NCI-H2107 (cell line): ENCODE measurements at places on chromosomes 5 and 9.

DNA sequence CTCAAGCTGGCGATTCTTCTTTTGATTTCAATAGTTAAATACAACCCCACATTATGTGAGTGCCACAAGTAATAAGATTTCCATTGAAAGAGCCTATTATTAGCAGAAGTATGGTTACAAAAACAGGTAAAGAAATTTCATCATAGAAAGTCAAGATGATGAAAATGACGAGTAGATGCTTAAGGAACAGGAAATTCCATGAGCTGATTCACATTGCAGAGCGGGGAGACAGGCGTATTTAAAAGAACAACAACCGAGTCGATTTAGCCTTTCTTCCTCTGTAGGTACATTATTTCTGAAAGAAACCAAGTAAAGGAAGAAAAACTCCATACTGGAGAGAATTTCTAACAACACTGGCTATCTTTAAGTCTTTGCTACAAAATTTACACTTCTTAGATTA lies 310.4 kb downstream of the SLF1 start:
- no peak for DNase-seq

DNA sequence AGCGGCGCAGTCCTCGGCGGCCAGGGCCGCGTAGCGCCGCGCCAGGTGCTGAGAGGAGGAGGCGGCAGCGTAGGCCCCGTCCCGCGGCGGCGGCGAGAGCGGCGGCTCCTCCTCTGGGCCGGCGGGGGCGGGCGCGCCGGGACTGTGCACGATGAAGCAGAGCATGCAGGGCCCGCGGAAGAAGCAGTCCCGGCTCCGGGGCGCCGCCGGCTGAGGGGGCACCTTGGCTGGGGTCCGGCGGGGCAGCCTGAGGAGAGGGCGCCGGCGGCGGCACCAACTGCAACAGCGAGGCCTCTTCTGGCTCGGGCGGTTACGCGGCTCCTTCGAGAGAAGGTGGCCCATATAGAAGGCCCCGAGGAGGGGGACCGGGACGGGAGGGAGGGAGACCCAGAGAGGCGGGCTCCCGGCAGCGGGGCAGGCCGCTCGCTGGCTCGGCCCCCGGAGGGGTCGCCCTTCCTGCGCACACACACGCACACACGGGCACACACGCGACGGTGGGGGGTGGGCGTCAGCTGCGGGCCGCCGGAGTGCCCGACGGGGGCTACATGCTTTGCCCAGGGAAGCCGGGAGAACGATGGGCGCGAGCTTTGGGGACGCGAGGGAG lies 446 bp downstream of the FBXL17 start:
- no peak for DNase-seq

- DNase-seq, result no peak
Measured at GRCh38 chr9:87518702-87519335, 21.2 kb downstream of the DAPK1 start.

GRCh38 chr9:116087751-116088194 lies 65.8 kb upstream of the PAPPA start:
- no peak for DNase-seq

- no peak for DNase-seq
Measured at GRCh38 chr9:98551511-98552286, 157.0 kb downstream of the GABBR2 start.

DNA sequence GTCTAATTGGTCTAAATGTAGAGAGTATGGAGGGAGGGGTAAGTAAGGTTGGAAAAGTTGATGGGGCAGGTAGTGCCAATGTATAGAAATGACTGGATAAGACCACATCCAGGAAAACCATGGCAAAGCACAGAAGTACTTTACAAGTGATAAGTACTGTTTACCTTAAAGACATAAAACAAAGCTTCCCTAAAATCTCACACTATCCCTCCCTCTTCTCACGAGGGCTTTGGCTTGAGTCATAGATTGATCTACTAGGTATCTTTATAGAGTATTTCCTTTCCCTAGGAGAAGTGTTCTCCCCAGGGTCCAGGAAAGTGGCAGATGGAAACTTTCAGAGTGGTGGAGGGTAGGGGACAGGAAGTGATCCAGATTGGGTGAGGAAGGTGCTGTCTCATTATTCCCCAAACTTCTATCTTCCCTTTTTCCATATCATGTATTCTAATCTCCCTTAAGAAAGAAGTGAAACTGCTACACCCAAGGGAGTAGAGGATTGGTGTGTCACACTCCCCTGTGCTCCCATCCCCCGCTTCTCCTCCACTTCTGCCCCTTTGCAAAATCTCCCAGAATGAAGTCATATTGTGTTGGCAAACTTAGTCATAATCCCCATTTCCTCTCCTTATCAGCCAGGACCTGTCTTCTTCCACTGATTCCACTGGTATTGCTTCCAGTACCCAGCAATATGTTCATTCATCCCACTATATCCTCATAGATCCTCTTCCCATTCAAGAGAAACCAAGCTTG lies 14.6 kb downstream of the IL33 start:
- no peak for DNase-seq

GRCh38 chr9:15622318-15622971 lies 69.6 kb downstream of the CCDC171 start:
- no peak for DNase-seq

DNA sequence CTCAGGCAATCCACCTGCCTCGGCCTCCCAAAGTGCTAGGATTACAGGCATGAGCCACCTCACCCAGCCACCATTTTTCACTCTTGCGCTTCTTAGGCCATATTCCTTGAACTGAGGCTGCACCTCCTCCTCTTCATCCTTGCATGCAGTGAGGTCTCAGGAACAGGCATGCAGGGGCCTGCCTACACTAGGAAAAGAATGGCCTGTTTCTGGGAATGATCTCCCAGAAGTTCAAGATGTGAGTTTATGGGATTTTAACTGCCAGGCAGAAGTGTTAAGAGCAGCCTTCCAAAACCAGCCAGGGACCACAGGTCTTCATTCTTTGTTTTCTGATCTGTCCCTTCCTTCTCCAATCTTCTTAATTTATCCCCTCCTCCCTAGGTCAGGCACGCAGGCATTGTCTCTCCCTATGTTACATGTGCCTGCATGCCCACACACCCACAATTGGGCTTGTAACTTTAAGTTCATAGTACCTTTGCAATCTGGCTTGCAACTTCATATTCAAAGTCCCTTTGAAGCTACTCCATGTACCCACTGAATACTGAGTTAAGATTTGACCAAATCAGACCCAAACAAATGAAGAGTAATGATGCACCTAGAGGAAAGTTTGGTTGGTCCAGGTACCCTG lies 10.5 kb upstream of the HSPA4 start:
- no peak for DNase-seq

DNA sequence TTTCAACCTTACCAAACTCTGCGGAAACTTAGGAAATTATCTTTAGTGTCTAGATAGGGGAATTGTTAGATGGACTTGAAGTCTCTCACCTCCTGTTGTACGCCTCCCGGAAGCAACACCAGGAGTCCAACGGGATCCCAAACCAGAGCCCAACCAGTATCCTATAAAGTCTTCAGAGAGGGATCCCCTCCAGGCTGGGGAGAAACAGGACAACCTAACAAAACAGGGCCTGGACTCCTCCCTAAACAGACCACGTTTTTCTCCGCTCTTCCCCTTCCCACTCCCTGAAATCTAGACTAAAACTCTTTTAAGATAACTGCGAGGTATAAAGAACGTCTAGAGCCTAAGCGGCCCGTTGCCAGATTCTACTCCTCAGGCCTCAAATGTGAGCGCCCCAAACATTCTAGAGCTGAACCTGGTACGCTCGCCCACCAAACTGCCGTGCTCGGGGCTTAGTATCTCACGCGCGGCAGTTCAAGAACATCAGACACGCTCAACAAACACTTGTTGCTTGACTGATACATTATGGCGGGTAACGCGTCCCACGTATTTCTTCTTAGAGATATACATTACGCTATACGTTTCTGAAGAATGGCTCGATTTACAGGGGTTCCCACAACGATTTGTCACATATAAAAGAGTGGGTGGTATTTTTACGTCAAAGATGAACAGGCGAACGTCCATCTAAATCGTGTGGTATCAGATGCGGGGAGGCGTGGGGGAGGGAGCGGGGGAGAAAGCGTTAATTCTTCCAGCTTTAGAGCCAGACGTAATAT lies 663 bp upstream of the SMIM27 start:
- DNase-seq, result no peak

DNA sequence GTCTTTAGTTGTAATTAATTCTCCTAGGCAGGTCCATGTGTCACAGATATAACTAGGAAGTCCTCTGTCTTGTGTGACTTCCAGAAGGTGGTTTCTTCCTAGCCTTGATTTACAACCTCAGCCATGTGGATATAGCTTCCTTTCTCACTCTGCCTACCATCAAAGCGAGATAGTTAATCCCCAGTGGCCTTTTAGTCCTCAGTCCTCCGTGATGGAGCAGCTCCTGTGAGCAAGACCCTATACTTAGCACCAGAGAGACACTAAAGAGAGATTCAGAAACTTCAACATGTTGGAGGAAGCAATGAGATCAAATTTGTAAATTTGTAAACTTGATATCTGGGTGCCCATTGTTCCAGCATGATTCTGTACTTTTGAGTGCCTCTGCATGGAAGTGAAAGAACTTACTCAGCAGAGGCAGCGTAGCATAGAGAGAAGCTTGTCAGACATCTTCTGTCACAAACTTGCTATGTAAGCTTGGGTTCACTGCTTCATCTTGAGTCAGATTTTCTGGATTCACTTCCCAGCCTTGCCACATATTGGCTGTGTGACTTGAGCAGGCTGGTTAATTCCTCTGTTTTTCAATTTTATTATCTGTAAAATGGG lies 170.2 kb upstream of the NR3C1 start:
- no peak for DNase-seq

DNA sequence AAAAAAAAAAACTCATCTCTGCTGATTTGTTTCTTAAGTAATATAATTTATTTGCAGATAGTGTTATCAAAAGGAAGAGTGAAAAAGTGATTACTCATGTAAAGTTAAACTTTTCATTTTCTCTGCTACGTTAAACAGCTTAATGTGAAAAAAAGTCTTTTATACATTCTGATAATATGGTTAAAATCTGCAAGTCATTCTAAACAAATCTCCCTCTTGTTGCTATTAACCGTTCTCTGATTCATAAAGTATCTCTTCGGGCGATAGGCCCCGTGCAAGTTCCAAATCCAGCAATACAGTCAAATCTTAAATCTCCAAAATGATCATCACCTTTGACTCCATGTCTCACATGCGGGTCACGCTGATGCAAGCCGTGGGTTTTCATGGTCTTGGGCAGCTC lies 732.0 kb downstream of the TAF11L14 start:
- no peak for DNase-seq

- DNase-seq, result no peak
Measured at GRCh38 chr9:70490478-70490877, 76.0 kb upstream of the KLF9 start.

DNA sequence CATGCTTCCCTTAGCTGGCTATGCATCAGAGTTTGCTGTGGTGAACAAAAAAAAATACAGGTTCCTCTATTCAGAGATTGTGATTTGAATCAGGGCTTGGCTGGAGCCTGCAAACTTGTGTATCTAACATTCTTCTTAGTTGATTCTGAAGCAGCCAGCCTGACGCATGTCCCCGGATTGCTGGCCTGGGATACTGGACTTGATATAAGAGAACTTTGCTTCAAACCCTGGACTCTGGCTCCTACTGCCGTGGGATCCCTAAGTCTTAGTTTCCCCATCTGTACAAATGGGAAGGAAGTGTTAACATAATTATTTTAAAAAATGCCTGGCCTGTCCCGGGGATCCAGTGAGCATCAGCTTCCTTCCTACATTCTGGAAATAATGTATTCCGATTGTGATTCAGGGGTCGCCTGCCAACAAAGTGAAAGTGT lies 292.8 kb downstream of the ARHGEF28 start:
- DNase-seq, result no peak

- no peak for DNase-seq
Measured at GRCh38 chr5:62948301-62948700, 369.7 kb downstream of the LRRC70 start.

DNA sequence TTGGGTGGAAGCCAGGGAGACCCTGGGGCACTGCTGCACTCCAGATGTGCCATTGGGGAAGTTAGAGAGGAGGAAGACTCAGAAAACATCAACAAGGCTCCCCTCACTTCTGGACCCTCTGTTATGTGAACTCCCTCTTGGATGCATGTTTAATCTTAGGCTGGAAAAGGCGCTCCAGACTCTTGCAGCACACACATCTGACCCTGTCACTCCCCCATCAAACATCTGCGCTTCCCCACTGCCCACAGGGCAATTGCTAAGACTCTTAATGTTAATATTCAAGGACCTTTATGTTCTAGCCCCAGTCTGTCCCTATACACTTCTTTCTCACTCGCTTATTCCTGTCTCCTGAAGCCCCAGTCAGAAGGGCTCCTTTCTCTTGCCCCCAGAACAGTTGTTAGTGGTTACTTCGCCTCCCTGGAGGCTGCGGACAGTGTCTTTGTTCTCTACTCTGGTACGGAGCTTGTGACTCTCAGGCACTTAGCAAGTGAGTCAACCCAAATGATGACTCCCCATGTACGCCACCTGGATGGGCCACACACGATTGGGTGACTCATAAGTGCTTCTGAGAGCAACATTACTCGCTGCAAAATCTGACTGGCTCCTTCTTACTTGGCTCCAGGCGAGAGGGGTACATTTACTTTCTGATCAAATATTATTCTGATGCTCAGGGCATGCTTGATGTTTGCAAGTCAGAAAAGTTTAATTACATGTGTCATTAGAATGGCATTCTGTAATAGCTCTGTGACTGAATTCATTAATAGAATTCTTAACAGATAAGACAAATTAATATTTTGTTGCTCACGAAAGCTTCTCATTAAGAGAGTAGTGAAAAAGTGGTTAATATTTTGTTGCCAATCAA lies 193.6 kb downstream of the HSPA4 start:
- peak; percentile 5 for DNase-seq

- no peak for DNase-seq
Measured at GRCh38 chr5:131685516-131686171, 50.6 kb upstream of the RAPGEF6 start.

DNA sequence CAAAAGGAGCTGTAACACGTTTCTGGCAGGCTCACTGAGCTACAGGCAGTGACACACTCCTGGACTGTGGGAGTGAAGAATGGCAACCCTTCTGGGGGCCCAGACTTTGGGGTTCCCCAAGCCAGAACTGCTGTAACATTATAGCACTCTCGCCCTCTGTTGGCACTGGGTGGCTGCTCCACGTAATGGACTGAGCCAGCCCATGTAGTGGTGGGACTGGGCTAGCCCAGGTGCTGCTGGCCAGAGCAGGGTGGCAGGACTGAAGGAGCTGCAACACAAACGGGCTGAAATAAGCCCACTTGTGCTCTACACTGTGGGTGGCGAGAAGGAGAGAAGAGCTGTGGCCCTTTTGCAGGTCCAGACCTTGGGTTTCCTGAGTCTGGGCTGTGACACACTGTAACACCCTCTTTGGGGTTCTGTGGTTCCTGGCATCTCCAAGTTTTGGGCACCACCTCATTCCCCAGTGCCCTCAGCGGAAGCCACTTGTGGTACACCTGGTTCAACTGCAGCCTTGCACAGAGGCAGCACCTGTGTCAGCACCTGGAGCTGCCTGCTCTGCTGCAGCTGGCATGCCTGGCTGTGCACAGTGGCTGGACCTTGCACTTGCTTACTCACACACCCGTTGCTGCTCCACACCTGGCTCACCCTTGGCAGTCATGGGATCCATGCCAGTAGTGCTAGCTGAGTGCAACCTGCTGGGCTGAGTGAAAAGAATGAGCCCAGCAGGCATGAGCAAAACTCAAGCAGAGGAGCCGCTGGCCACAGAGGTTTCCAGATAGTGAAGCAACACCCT lies 95.0 kb upstream of the PRR16 start:
- DNase-seq, result no peak

- DNase-seq, result no peak
Measured at GRCh38 chr5:164298165-164298564, 792.7 kb downstream of the MAT2B start.

- no peak for DNase-seq
Measured at GRCh38 chr9:102035929-102036328, 297.5 kb upstream of the GRIN3A start.
